ENCODE measurements at places on chromosomes 16 and 17.

- DNase-seq = no peak
Observed at GRCh38 chr17:30580916-30581315, 103.7 kb downstream of the GOSR1 start.

DNA sequence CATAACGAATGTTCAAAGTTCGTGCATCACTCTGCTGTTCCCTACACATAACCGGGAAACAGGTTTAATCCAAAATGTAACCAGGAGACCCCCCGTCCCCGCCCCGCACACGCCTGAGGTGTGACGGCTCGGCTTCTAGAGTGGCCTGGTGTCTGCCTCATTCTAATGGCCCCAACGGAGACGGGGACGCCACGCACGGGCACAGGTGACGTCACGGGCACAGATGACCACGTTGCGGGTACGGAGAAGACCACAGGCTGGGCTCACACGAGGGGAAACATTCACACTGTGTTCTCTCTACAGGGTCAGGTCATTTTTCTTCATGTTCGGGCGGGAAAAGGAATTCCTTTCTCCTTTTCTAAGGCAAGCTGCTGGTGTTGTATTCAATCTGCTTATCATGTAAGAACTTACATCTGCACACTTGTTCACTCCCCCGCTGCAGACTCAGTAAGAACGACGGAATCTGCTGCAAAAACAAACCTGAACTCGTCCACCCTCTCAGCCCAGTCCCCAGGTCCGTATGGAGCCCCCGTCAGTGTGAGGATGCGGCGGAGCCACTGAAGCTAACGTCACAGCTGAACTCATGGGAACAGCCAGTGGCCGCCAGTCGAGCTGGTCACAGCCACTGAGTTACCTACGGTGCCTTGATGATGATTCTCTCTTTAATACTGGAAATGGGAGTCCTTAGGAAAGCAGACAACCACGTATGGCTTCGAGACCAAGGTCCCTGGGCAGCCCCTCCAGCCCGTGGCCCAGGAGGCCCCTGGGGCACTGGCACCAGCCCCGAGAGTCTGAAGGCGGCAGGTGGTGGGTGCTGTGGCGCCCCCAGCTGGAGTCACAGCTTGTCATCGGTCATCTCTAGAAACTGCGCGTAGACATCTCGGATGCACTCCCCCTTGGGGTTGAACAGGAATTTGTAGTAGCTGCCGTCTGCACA lies 32.9 kb downstream of the WDR45B start:
- no peak for DNase-seq

DNA sequence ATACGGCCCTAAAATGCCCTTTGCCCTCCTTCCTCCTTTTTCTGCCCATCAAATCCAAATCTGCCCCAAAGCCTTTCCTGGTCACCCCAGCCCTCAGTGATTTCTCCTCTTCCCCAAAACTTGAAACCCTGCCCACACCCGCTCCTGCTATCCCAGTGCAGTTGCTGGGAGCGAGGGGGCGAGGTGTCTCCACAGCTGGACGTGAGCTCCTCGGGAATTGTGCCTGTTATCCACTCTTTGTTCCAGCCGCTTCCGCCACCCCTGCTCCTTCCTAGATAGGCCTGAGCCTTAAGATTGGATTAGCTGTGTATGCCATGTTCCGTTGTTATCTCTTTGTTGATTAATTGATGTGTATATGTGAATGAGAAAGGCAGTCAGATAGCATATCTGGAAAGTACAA lies 2.6 kb upstream of the KRT35 start:
- no peak for DNase-seq

DNA sequence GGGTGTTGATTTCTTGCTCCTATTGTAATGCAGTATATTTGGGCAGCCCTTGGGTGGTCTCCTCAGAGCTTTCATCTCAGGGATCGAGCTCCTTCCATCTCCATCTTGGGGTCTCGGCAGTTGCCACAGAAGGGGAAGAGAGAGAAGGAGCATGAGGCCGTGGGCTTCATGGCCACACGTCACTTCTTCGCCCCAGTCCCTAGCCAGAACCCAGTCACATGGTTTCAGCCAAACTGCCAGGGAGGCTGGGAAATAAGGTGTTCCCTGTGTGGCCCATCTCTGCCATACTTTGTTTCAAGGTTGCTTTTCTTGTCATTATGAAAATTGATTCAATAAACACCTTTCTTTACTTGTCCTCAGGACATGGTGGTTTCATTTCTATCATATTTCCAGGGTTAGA lies 68.4 kb upstream of the NKD1 start:
- DNase-seq = no peak

DNA sequence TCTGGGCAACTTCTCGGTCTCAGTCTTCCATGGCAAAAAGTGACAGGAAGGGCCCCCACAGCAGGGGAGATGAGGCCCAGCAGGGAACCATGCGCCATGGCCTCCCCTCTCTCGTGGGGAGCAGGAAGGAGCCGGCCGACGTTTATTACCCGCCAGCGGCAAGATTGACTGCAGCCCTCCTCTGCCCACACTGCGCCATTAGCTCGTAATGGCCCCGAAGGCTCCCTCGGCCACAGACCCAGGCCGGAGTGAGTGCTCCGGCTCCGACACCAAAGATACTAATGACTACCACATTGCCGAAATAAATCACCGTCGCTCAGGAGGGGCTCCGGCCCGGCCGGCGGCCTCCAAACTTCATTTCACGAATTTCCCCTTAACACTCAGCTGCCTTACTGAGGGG lies 226.9 kb downstream of the C16orf78 start:
- no peak for DNase-seq

GRCh38 chr17:68435876-68436842 lies 21.1 kb downstream of the WIPI1 start:
- peak; percentile 86 for DNase-seq

- peak; percentile 55 for DNase-seq
Observed at GRCh38 chr17:4480929-4481898, 17.5 kb upstream of the SPNS2 start.

DNA sequence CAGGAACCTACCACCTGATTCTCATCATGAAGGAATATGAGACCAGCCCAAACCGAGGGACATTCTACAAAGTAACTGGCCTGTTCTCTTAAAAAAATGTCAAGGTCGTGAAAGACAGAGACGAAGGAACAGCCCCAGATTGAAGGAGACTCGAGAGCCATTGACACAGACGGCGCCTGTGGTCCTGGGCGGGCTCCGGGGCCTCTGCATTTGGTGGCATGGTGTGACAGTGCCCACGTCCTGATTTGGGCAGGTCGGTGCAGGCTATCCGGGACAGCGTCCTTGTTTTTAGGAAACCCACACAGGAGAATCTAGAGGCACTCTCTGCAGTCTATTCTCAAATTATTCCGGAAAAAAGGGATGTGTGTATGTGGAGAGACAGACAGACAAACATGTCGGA lies 64.1 kb downstream of the ADCY9 start:
- no peak for DNase-seq

- DNase-seq = no peak
Observed at GRCh38 chr16:66814734-66815133, 13.3 kb upstream of the TERB1 start.

DNA sequence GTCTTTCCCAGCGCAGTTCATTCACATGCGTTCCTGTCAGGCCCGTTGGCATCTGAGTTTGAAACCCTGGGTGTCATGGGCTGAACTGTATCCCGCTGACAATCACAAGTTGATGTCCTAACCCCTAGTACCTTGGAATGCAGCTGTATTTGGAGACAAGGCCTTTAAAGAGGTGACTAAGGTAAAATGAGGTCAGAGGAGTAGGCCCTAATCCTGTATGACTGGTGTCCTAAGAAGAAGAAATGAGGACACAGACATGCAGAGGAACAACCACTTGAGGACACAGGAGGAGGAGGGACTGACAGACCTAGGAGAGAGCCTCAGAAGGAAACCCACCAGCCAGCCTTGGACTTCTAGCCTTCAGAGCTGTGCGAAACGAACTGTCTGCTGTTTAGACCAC lies 33.1 kb downstream of the TRPV2 start:
- no peak for DNase-seq

- DNase-seq = no peak
Observed at GRCh38 chr16:20897253-20897897, 2.8 kb downstream of the DCUN1D3 start.

DNA sequence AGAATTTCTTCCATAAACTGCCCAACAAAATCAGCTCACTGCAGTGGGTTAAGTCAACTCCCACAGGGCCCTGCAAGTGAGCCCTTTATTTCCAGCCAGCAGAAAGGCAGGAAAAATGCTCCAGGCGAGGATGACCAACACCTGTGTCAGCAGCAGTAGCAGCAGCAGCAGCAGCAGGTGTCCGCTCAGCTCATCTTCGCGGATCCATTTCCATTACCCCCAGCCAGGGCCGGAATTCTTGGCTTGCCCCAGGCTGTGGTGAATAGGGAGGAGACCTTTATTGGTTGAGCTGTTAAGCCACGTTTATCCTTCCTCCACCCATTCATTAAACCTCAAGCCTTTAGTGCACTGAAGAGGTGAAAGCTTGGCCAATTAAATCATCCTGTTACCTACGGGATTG lies 46.2 kb downstream of the MARCHF10 start:
- no peak for DNase-seq

DNA sequence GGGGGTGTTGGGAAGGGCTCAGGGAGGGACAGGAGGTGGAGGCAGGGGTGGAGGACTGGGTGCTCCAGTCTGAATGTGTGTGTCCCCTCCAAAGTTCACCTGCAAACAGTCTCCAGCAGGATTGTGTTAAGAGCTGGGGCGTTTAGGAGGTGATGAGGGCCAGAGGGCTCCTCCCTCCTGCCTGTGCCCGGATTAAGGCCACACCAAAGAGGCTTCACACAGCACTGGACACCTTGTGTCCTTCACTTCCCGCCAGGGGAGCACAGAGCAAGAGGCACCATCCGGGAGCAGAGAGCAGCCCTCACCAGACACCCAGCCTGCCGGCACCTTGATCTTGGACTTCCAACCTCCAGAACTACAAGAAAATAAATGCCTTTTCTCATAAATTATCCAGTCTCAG lies 30.2 kb upstream of the ENPP7 start:
- DNase-seq = no peak

GRCh38 chr17:6567528-6568183 lies 11.3 kb upstream of the PITPNM3 start:
- no peak for DNase-seq

- DNase-seq = no peak
Observed at GRCh38 chr16:10951026-10951425, 6.7 kb downstream of the CLEC16A start.

- DNase-seq = peak; percentile 1
Observed at GRCh38 chr16:63289834-63290460, 1253.7 kb upstream of the CDH8 start.

GRCh38 chr17:60138769-60139437 lies 10.9 kb upstream of the CA4 start:
- DNase-seq = no peak

DNA sequence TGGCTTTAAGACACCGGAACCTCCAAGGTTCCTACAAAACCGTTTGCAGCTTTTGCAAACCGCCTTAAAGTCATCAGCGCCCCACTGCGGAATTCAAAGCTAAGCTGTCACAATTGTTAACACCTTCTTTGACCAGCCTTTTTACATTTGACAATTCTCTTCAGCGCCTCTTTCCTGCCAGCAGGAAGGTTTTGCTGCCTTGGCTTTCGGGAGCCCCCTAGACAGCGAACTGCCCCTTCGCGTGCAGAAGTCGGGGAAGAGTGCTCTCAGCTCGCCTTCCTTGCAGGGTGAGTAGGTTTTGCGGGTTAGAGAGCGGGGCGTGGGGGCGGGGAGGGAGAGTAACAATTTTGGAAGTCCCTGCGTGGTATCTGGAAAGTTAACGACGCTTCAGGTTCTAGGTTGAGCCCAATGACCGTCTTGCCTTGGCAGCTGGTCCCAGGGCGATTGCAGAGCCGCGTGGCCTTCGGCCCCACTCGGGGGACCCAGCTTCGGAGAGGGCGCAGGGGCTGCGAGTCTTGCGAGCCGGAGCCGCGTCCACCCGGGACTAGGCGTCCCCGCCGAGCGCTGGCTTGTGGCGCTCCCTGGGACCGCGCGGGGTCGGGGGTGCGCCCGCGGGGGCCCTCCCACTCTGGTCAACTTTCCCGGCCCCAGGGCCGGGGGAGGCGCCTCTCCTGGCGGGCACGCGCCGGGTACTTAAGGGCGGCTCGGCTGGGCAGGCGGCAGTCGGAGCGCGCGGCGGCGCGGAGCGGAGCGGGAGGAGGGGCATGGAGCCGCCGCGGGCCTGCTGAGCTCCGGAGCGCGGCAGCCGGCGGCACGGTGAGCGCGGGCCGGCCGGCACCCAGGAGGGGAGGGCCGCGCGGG lies at the start of gene HAS3:
HAS3 (plus strand) TSS at position 153 of the 861 bp plus-strand sequence. CDS start 3,743 bp downstream, outside the sequence.
- peak; percentile 52 for DNase-seq

DNA sequence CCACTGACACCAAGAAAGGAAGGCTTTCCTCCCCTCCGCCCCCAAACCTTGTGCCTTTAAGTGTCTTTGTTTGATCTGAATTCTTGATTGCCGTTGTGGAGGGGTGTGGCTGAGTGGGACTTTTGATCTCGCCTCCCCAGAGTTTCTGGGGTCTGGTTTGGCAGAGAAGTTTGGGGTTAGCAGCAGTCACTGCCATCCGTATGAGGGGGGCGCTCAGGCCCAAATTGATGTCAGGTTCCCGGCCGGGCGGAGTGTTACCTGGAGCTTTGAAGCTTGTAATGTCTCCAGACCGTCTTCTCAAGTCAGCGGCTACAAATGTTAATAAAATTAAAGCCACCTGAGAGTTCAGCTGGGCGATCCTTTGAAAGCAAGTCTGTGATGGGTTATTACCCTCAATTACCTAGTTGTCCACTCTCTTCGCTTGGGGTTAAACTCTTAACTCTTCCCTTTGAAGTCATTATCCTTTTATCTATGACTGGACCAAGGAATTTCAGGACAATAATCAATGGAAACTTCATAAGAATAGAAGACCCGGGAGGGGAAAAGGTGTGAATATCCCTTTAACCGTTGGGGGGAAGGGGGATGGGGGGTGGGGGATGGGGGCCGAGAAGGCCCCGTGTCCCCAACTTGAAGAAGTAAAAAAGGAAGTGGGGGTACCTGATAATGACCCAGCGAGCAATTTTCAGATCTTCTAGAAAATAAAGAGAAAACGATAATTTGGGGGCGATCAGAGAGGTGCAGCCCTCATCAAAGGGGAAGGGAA lies 31.8 kb upstream of the AXIN2 start:
- DNase-seq = no peak

DNA sequence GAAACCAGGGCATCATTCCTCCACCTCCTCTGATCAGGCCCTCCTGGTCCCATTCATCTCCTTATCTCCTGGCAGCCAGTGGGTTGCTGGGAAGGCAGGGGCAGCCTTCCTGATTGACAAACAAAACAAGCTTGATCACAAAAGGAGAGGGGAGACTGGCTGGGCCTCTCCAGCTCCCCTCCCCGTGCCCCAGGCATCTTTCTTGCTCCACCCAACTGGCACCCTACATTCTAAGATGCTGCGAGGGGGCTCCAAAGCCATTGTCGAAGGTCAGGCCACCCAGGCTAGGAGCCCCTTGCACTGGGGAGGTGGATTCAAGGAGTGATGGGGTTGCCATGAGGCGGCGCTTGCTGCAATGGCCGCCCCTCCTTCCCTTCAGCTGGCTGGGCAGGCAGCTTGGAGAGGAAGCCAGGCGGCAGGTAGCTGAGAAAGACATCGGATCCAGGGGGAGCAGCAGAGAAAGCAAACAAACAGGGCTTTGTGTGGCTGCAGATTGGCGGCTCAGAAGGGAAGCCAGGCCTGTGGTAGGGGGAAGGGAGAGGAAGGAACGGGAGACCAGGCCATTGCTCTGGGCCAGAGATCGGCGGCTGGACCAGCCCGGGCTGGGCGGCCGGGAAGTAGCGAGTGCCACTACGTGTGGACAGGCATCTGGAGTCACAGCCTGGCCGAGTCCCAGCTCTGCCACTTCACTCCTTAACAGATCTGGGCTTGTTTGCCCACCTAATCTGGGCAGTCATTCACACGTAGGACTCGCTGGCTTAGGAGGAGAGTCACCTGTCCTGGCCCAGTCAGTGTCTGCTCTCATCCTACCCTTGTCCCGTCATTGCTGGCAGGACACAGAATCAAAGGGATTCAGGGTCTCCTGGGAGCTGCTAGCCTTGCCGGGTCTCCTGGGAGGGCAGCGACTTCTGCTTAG lies 12.3 kb downstream of the RAI1 start:
- DNase-seq = no peak

- no peak for DNase-seq
Observed at GRCh38 chr16:13049688-13050087, 148.3 kb downstream of the SHISA9 start.
